HCT116 (cell line): ENCODE measurements at places on chromosomes 1 and 21.

GRCh38 chr1:199460933-199461332 lies 566.6 kb upstream of the NR5A2 start:
- no peak for DNase-seq

DNA sequence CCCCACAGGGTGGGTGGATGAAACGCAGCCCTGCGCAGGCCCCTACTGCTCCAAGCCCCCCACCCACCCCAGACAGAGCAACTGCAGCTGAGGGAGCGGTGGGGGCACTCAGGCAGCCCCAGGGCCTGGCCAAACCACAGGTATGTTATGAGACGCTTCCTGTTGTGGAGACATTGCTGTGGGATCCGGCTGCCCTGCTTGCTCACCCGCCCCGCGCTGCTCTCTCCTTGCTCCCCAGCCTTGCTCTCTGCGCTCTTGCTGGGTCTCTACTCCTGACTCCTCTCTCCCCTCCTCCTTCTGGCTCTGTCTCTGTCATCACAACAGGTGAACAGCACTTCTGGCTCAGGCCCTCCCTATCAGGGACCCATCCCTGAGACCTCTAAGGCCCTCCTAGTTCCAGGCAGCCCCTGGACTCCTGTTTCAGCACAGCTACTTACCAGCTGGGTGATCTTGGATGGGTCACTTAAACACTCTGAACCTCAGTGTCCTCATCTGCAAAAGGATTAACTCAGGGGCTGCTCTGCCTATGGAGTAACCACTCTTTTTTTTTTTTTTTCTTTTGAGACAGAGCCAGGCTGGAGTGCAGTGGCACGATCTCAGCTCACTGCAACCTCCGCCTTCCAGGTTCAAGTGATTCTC lies 15.9 kb downstream of the COL8A2 start:
- no peak for DNase-seq

DNA sequence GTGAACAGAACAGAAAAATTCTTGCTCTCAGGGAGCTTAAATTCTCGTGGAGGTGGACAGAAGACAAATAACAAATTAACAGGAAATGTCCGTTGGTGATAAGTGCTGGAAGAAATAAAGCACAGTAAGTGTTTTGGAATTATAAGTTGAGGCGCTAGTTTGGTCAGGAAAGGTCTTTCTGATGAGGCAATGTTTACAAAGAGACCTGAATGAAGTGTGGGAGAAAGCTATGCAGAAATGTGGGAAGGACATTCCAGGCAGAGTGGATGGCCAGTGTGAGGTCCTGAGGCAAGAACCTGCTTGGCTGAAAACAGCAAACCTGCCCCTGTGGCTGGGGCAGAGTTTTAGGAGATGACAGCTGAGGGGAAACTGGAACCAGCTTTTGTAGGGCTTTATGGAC lies 23.3 kb downstream of the NGF start:
- DNase-seq = no peak

DNA sequence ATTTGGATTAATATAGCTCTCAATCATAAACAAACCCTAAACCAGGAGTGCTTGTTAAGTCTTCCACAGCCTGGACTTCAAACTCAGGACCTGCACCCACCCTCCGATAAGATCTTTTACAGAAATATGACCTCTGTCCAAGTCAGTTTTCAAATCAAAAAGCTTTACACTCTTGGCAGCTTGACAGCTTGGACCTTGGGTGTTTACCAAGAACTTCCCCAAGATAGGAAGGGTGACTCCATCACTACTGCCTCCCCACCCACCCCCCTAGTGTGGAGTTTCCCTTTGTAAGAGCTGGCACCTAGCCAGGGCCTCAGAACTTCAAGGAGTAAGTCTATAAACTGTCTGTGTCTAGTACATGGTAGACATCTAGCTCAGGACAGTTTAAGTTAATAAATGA lies 9.6 kb downstream of the BCAR3 start:
- DNase-seq = no peak

DNA sequence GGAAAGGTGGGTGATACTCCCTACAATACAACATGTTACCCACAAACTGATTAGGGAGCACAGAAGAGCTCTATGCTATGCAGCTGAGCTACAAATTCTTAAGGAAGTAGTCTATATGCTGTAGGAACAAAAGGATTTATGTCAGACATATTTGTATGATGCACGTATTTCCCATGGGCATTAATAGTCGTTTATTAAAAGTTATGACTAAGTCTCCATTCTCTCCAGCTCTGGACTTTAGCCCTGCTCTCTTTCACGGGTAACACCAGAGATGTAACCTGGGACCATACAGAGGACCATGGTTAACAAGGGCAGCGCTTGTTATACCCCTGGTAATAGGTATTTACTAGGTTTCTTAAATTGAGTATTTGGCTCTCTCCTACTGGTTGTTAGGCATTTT lies 168.2 kb upstream of the C1orf105 start:
- no peak for DNase-seq

- DNase-seq = no peak
These were observed 13.0 kb downstream of the FAM229A start for GRCh38 chr1:32349211-32349708.

DNA sequence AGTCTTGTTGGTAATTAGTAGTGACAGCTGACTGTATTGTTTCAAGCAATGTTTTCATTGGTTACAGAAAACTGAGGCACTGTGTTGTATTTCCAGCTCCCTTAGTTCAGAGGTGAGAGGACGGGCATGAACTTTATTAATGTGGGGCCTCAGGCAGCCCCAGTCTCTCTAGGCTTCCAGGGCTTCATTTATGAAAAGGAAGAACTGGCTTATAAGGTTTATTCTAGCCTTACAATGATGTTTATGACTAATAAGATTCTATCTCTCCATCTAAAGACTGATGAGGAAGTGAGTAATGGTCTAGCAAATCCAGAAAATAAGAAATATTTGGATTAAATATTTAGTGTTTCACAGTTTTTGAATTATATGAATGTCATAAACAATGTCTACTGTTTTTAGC lies 41.5 kb downstream of the CBS start:
- DNase-seq = no peak

DNA sequence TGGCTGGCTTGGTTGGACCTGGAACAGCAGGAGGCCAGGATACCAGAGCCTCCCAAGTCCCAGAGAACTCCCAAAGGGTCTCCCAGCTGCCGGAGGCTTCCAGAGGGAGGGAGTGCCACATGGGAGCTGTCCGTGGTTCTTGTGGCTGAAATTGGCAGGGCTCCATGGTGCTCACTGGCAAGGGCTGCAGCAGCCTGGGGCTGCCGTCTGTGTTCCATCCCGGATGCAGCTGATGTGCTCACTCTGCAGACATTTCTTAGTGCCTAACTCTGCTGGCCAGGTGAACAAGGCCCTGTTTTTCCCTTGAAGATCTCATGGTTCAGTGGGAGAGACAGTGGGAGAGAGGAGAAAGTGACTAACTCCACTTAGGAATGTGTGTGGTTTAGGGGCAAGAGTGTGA lies 261.1 kb downstream of the CAMTA1 start:
- DNase-seq = no peak

DNA sequence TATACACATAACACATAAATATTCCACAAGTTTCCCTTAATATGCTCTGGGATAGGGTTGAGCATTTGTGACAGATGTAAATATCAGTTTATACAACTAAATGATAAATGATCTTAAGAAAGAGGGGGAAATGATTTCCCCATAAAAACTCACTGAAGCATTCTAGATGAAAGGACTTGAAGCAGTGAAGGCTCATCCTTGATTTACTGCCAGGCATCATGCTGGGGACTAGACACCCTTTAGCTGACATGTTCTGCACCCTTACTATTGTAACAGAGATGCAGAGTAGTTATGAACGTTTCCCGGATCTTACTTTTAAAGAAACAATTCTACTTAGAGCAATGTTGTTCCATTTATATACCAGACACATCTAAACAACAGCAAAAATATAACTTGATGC lies 235.8 kb downstream of the PTGER3 start:
- DNase-seq = no peak

DNA sequence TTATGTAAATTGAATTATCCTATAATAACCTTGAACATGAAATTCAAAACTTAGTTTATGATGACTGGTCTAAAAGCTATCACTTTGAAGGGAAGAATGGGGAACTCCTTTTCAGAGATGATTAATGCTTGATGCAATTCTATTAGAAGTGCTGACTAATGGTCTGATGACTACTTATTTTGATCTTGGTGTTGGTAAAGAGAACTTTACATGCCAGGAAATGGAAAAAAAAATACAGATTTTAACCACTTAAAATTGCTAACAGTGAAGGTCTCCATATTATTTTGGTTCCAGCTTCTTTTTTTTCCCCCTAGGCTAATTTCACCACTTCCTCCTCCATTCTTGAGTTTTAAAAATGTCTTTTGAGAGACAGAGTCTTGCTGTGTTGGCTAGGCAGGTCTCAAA lies 22.9 kb downstream of the S1PR1 start:
- no peak for DNase-seq

GRCh38 chr1:87515781-87516180 lies 187.1 kb downstream of the LMO4 start:
- DNase-seq = no peak

- peak; percentile 48 for DNase-seq
These were observed 49.8 kb downstream of the ARHGEF16 start for GRCh38 chr1:3504151-3504821.

- DNase-seq = peak; percentile 33
These were observed 1109.3 kb upstream of the B3GALT2 start for GRCh38 chr1:194295685-194296084.

- DNase-seq = no peak
These were observed 90.4 kb downstream of the TGFB2 start for GRCh38 chr1:218435528-218435927.

DNA sequence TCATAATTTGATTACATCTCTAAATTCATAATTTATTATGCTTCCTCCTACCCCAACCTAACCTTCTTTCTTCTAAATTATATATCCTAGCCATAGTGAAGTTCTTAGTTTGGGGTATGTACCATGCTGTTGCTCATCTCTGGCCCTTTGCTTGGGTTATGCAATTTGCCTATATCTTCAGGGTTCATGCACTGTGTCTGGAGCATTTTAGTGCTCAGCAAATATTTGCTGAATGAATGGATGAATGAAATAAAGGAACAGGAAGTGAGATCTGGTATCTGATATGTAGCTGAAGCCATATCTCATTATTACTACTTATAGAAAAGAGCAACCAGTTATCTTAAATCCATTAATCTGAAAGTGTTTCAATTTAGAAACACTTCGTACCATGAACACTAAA lies 137.6 kb downstream of the GPATCH2 start:
- no peak for DNase-seq

GRCh38 chr1:199298825-199299224 lies 660.0 kb downstream of the PTPRC start:
- no peak for DNase-seq

GRCh38 chr1:29962336-29962735 lies 726.0 kb downstream of the PTPRU start:
- DNase-seq = no peak

DNA sequence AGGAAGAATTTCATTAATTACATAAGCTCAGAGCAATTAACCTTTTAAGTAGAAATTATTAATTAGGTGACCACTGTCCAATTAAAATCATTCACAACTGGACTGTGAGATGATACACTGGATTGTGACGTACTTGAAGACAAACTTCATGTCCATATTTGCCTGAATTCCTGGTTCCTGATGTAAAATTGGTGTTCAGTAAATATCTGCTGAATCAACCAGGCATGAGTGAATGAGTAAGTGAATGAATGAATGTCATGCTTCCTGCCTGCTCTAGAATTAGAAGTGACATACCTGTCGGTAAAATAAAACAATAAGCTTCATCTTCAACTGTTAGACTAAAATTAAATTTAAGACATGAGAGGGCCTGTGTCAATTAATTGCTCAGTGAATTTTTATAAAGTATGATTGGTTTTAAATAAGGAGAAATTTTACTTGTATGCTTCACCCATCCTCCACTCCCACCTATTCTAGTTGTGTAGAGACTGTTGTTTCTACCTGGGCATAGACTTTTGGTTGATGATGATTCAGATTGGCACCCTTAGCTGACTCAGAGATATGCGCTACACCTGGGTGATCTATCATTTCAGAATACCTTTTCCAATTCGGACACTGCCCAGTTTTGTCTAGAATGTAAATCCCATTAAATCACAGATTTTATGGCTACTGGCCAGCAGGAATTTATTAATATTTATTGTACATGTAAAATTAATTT lies 56.9 kb upstream of the PTGS2 start:
- DNase-seq = no peak

DNA sequence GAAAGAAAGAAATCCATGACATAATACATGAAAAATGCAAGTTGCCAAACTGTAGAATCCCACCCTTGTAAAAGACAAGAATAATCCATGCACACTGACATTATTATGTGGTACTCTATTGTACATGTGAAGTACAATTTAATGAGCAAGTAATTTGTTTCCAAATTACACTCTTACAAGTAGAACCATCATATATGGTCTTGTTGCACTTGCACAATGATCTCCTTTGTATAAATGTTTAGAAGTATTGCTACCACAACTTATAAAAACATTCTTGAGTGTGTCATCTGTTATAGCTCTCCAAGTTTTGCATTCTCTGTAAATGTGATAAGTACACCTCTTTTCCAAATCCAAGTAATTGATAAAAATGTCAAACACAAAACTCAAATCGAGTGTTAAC lies 29.1 kb upstream of the ZNF281 start:
- DNase-seq = no peak

- DNase-seq = no peak
These were observed 27.5 kb downstream of the CHRM3 start for GRCh38 chr1:239413916-239414315.

GRCh38 chr1:162271972-162272371 lies 104.7 kb downstream of the SPATA46 start:
- DNase-seq = no peak

GRCh38 chr1:3495776-3496745 lies 41.6 kb downstream of the ARHGEF16 start:
- DNase-seq = no peak

GRCh38 chr1:13699510-13699909 lies 478 bp upstream of the PRDM2 start:
- no peak for DNase-seq

GRCh38 chr1:162200096-162200847 lies 130.8 kb downstream of the NOS1AP start:
- no peak for DNase-seq

DNA sequence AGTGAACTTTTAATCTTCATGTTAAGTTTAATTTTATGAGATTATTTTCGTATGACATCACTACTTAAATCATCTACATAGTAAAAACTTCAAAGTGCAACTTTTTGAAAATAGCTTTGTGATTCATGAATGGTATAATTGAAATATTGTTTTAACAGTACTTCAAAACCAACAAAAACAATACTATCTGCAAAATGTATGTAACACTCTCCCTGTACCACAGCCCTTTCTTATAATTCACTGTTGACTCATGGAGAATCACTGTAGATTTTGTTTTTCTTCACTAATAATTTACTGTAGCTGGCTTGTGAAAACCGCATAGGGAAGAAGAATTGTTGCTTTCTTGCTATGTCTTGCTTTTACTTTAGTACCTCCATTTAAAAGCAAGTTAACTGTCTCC lies 301.4 kb upstream of the ADAMTS5 start:
- no peak for DNase-seq

- DNase-seq = no peak
These were observed 29.1 kb upstream of the CNIH3 start for GRCh38 chr1:224587051-224587450.

DNA sequence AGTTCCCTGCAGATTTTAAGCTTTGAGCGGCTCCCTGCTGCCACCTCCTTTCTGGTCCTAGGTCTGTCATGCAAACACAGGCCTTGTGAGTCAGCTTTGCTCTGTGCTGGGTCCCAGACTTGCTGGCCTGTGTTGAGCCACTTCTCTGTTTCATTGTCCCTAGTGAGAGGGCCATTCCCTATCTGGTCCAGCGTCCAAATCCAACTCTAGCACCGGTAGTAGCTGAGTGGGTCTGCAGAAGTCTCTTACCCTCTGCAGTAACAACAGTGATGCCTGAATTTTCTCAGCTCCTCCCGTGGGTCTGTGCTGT lies 5.8 kb downstream of the TTC22 start:
- no peak for DNase-seq

- DNase-seq = no peak
These were observed 53.8 kb downstream of the TRIM11 start for GRCh38 chr1:228352677-228353481.
